ENCODE measurements at places on chromosomes 5 and 9.

DNA sequence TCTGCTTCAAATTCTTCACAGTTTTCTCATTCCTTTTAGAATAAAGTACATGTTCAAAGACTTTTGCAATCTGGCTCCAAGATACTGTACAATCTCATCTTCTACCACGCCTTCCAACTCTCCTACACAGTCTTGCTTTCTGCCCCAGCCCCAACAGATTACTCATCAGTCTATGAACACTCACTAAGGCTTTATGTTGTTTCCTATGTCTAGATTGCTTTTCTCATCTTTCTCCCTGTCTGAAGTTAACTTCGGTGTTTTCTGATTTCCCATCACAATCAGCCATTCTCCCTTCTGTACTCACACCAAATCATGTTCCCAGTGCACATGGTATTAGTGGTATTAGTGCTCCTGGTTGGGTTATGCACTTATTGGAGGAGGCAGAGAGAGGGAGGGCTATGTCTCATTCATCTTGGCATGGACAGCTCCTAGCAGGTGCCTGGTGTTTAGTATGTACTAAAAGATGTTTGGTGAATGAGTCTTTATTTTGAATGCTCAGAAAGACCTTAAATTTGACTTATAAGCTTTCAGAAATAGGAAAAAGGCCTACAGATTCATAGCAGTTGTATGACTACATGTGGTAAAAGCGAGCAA lies 44.0 kb upstream of the ZNF608 start:
- DNase-seq: no peak

GRCh38 chr5:101915554-101915953 lies 380.5 kb downstream of the SLCO4C1 start:
- no peak for DNase-seq

DNA sequence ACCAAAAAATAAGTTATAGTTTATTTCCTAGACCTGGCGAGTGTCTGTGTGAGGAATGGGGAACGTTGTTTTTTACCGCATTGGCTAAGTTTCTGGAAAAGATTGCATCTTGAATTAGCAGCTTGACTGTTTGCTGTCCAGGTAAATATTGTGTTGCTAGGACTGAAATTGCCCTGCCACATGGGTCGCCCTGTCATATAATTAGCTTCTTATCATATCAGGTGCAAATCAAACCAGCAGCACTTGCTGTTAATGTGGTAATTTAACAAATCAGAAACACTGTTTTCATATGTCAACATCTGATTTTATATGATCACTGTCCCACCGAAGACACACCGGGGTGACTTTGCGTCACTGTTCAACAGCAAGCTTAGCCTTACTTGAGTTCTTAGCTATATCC lies 63.7 kb upstream of the ZNF622 start:
- no peak for DNase-seq

- no peak for DNase-seq
Observed at GRCh38 chr5:140084541-140084940, 29.4 kb upstream of the PURA start.

DNA sequence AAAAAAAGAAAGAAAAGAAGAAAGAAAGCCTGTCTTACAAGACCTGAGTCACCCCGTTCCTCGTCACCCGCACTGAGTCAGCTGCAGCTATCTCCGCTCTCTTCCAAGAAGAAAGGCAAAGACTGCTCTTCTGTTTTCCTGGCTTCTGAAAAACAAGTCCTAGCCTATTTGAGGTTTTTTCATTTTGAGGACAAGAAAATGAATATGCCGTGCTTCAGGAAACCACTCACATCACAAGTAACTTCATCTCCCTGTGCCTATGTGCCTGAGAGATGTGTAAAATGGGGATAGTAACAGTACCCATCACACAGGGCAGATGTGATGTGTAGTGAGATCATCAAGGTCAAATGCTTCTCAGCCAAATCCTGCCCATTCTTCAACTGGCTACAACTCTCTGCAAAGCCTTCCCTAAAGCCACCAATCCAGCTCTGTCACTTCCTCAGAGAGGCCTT lies 78.4 kb downstream of the GLDC start:
- DNase-seq: no peak

- peak; percentile 24 for DNase-seq
Observed at GRCh38 chr9:22238809-22239684, 207.6 kb upstream of the DMRTA1 start.

GRCh38 chr9:135612981-135613910 lies 26.1 kb downstream of the GLT6D1 start:
- peak; percentile 7 for DNase-seq

- DNase-seq: no peak
Observed at GRCh38 chr9:113582698-113583200, 119.2 kb downstream of the RGS3 start.

GRCh38 chr9:6219040-6219439 lies 3.4 kb downstream of the IL33 start:
- DNase-seq: no peak

- DNase-seq: no peak
Observed at GRCh38 chr9:93017621-93018020, 40.9 kb upstream of the SUSD3 start.

DNA sequence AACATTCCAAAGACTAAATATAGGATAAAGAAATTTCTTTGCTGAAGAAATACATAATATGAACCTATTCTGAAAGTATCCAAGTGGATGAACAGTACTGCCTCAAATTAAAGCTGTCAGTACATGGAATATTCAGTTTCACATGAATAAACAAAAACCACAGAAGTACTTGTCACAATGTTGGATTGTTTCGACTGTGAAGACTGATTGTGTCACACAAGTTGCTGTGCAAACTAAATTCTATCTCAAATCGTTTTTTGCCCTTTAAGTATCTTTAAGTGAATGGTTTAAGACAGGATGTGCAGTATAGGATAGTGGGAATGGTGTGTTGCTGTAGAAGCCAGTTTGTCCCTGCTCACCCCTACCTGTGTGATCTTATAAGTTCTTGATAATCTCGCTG lies 137.4 kb upstream of the OTULINL start:
- no peak for DNase-seq

DNA sequence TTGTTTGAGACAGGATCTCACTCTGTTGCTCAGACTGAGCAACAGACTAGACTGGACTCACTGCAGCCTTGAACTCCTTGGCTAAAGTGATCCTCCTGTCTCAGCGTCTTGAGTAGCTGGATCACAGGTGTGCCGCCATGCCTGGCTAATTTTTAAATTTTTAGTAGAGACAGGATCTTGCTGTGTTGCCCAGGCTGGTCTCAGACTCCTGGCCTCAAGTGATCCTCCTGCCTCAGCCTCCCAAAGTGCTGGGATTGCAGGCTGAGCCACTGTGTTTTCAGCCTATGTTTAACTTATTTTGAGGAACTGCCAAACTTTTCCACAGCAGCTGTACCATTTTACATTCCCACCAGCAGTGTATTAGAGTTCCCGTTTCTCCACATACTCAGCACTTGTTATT lies 16.8 kb downstream of the NDFIP1 start:
- DNase-seq: no peak

DNA sequence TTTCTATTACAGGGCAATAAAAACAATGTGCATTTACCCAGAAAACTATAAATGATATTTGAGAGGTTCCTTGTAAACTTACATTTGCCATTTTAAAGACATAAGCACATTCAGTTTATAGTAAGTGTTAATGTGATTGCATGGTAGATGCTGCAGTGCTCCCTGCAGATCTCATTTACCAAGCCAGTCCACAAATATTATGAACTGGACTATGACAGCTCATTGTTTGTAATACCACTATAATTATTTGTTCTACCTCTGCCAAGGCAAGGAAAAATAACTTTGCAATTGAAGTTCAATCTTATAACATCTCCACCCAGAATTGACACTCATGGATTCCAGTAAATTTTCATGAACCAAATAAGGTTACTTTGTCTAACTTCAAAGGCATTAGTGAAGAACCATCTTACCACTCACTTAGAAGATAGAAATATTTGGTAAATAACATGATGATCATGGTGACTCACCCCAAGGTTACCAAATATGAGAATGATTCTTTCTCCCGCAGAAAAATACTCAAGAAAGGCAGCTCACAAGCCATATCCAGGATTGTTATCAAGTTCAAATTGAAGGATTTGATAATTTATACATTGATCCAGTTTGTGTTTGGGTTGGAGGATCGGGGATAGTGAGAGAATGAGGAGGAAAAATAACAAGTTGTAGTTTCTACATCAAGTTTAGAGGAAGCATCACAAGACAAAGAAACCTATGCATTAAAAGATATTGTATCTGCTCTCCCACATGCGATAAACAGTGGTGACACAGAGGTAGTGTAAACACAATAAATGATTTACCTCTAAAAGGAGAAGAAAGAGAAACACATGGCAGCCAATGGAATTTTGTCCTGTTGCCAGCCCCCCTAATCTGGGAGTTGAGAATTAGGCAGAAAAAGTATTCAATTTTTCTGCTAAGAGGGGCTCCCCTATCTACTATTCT lies 29.5 kb downstream of the CDH9 start:
- no peak for DNase-seq

- no peak for DNase-seq
Observed at GRCh38 chr5:96090215-96090614, 128.6 kb upstream of the ELL2 start.

DNA sequence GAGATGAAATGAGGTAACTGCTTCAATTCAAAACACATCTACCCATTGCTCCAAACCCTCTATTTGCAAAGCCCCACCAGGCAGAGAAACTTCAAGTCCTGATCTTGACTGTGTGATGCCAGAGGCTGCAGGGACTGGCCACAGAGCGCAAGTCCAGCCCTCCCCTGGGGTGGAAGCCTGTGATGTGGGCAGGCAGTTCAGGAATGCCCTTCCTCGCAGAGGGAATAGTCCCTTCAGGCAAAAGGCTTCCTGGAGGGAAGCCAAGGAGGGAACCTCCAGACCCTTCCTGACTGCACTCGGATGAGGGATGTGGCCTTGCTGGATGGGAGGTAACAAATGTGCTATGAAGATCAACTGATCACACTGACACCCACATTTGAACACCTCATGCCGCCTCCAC lies 131.2 kb downstream of the SLIT3 start:
- DNase-seq: no peak

DNA sequence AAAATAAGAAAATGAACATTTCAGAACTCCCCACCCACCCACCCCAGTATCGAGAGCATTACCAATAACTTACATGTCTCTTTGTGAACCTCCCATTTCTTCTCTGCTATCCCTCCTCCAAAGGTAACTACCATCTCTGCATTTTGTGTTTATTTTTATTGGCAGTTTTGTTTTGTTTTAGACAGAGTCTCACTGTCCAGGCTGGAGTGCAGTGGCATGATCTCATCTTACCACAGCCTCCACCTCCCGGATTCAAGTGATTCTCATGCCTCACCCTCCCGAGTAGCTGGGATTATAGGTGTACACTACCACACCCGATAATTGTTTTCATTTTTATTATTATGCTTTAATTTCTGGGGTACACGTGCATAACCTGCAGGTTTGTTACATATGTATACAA lies 21.7 kb upstream of the GLIS3 start:
- DNase-seq: no peak

- DNase-seq: no peak
Observed at GRCh38 chr5:41955432-41956024, 30.4 kb downstream of the FBXO4 start.

- peak; percentile 15 for DNase-seq
Observed at GRCh38 chr9:79134654-79135053, 437.1 kb upstream of the TLE4 start.

DNA sequence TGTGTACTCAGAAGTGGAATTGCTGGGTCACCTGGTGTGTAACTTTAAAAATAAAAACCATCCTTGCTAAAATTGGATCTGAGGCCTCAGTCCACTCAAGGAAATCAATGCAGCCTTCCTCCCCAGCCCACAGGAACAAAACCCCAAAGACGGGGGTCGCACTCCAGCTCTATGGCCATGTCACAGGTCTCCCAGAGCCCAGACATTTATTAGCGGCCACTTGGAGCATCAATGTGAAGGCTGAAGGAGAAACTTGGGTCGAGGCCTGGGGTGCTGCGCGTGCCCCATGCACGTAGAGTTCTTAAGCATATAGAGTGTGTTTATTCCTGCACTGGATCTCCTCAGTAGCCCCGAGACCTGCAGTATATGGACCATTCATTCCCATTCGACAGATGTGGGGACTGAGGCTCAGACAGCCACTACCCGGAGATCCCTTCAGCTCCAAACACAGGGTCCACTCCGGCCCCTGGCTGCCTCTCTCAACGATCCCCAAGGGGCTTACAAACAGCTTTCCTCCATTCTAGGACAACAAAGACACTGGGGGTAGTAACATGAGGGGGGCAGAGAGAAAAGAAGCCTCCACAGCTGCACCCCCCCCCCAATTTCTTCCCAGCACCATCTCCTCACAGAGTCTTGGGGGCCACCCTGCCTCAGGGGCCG lies 14.3 kb upstream of the OLFM1 start:
- DNase-seq: no peak

All from NCI-H345 (cell line).